ENCODE measurements at places on chromosomes 6 and 20.

DNA sequence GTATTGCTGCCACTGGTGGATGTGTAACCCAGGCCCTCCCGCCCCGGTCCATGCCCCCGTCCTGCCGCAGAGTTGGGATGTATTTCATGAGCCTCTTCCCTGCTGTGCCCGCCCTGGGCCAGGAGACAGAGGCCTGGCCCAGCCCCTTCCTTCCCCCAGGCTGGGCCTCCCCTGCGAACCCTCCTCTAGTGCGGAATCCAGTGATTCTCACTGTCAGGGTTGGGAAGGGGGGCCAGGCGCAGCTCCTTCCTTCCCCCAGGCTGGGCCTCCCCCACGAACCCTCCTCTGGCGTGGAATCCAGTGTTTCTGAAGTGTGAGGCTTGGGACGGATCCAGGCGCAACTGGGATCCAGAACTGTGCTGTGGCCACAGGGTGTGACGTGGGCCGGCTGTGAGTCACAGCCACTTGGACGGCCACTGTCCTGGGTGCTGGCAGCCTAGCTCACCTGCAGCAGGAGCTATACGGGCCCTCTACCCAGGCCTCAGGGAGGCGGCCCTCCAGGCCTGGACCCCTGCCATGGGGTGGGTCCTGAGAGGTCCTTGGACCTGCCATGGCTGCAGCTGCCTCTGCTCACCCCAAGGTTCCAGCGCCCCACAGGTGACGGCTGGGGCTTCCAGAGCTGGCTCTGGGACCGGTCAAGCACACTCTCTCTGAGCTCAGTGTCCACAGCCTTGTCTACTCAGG, 28.3 kb downstream of the COL20A1 start:
- DNase-seq: no peak

DNA sequence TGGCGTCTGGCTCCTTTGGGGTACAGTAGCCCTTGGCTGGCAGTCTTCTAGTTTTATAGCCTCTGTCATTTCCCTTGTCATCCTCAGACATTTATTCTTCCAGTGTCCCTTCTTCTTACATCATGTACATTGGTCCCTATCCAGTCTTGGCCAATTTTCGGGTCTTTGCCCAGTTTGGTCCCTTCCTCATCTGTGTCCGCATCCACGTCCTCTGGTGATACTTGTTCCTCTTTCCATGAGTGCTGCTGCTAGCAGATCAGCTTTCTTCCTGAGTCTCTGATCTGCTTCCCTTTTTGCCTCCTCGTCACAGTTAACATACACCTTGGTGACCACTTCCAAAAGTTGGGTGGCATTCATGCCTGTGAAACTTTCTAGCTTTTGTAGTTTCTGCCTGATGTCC, 86.2 kb upstream of the GPR6 start:
- peak; percentile 55 for DNase-seq

DNA sequence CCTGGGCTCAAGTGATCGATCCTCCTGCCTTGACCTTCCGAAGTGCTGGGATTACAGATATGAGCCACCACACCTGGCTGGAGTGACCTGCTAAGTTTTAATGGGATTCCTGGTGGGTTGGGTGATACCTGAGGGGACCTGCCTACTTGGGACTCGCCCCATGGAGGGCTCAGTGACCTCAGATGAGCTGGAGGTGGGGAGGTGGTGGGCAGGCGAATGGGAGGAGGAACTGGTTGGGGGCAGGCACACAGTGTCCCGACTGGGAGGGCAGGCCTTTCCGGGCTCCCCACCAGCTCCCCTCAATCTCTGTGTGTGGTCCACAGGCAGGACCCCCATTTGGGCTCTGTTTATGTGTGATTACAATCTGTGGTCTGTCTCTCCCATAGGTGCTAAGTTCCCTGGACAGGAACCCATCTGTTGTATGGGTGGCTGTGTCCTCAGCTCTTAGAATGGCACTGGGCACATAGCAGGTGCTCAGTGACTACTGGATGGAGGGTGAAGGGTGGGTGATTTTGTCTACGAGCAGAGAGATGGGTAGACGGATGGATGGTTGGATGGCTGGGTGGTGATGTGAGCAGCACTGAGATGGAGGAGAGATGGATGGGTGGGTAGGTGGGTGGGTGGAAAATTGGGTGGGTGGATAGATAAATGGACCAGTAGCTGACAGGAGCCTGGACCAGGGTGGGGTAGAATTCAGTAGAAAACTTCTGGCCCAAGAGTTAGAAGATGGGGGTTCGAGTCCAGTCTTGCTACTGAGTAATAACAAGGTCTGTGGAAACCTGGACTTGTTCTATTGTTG, 23.8 kb downstream of the CEBPB start:
- DNase-seq: no peak

- no peak for DNase-seq
Observed at GRCh38 chr6:158000530-158001307, 19.1 kb downstream of the SYNJ2 start.

GRCh38 chr6:43983632-43984031, 143.6 kb downstream of the MRPL14 start:
- DNase-seq: no peak

- DNase-seq: no peak
Observed at GRCh38 chr20:55353206-55353605, 652.1 kb downstream of the CBLN4 start.

GRCh38 chr20:2476742-2477615, 6.4 kb upstream of the SNRPB start:
- DNase-seq: no peak

DNA sequence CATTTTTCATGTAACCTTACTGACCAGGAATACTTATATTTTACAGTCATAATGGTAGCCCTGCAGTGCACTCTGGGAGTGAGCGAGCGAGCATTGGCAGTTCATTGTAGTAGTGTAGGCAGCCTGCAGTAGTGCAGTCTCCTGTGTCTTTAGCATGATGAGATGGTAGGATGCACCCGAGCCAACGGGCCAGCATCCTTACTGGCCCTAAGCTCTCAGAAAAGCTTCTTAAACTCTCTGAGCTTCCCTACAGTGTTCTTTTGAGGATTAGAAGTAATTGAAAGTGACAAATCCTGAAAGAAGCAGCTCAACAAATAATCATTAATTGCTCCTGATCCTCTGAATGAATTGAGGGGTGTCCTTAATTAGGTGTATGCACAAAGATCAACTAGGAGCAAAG, 20.9 kb downstream of the SLC9A8 start:
- no peak for DNase-seq

- no peak for DNase-seq
Observed at GRCh38 chr6:16872543-16873235, 111.4 kb upstream of the ATXN1 start.

DNA sequence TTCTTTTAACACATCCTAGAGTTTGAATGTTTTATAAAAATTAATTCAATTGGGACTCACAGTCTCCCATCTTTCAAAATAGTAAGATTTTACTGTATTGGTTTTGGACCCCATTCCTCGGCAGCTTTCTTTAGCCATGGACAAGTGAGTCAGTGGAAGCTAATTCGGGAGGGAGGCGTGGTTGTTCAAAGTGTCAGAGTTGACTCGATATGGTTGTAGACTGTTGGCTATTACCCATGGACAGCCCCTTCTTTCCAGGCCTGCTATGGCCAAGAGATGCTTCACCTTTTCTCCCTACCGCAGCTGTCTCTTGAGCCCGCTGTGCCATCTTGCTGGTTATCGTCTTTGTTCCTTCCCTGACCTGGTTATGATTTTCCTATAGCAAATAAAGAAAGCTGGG, 243.0 kb downstream of the CD83 start:
- DNase-seq: no peak

GRCh38 chr6:47097092-47097945, 55.2 kb upstream of the ADGRF1 start:
- peak; percentile 66 for DNase-seq

GRCh38 chr6:157647261-157647915, 175.7 kb upstream of the SNX9 start:
- DNase-seq: peak; percentile 46

DNA sequence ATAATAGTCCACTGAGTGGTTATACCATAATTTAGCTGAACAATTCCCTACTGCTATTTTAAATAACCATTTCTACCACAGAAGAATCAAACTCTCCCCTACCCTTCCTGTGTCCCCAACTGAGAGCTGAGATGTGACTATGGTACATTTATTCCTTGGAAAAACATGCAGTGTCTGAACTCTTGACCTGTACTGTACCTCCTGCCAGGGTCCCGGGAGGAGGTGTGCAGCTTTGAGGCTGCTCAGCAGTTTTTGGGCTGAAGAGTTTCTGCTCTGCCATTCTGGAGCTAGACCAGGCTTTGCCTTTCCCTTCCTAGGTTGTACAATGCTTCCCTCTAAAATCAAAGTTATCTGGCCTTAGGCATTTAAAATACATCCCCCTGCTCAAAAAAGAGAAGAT, 275.1 kb upstream of the SGK1 start:
- DNase-seq: no peak

DNA sequence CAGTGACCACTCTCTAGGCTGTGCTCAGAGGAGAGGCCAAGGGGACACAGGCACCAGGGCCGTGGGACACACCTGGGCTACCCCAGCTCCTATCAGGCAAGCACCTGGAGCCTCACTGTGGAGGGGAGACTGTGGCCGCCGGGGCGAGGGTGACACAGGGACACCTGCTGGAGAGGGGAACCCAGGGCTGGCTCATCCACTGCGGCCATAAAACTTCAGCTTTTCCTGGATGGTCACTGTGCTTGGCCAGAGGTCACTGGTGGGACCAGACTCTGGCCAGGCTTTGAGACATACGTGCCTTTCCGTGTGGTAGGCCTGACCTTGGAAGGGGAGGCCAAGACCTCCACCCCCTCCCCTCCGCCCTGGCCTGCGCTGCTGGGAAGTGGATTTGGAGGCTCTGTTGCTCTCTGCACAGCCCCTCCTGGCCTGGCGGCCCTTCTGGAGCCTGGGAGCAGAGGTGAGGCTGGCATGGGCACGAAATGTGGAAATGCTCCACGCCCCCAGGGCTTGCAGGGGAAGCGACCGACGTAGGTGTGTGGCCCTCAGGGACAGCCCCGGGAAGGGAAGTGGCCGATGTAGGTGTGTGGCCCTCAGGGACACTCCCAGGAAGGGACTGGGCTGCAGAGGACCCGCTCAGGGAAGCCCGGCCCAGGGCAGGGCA, 42.9 kb upstream of the BHLHE23 start:
- no peak for DNase-seq

- no peak for DNase-seq
Observed at GRCh38 chr6:139066080-139066479, 37.5 kb downstream of the ABRACL start.

DNA sequence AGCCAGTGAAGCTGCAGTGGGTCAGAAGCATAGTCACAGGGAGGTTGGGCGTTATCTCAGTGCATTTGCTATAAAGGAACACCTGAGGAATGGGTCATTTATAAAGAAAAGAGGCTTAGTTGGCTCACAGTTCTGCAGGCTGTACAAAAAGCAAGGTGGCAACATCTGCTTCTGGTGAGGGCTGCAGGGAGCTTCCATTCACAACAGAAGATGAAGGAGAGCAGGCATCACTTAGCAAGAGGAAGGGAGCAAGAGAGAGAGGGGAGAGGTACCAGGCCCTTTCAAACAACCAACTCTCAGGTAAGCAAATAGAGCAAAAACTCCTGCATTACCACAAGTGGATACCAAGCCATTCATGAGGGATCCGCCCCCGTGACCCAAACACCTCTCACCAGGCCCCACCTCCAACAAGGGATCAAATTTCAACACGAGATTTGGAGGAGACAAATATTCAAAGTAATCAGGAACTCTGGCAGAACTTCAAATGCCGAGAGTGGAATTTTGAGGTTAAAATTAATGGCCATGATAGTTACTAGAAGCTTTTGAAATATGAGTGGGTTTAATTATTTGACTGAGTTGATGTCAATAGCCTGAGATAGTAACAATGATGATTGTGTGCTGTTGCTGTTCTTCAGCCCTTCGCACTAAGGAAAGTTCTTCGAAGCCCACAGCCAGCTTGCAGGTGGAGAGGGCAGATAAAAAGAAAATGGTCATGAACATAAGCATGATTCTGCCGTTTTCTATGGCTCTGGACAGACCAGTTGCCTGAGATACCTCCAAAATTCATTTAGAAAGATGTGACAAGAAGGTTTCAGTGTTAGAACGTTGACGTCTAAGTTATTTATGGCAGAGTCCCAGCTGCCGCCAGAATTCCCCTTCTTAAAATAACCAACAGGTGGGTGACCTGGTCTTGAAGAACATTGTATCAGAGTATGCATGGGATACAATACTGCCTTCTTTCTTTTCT, 55.3 kb upstream of the ADTRP start:
- no peak for DNase-seq

DNA sequence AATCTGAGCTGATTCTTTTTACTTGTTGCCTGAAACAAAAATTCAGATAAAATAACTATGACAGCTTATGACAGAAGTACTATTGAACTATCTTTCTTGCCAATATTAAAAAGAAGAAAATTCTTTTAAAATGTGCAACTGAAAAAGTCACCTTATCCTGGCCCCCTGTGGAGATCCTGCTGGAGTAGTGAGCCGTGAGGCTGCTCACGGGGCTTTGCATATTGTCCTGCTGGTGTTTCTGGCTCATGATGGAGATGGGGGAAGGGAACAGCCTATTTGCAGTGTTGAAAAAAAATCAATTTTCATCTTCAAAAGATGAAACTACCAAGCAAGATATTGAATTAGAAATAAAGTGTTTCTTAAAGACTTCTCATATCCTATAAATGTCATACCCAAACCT, 216.0 kb downstream of the SAMD5 start:
- DNase-seq: no peak

All from GDM1 (cell line).